ENCODE measurements at places on chromosomes 6 and 20.

DNA sequence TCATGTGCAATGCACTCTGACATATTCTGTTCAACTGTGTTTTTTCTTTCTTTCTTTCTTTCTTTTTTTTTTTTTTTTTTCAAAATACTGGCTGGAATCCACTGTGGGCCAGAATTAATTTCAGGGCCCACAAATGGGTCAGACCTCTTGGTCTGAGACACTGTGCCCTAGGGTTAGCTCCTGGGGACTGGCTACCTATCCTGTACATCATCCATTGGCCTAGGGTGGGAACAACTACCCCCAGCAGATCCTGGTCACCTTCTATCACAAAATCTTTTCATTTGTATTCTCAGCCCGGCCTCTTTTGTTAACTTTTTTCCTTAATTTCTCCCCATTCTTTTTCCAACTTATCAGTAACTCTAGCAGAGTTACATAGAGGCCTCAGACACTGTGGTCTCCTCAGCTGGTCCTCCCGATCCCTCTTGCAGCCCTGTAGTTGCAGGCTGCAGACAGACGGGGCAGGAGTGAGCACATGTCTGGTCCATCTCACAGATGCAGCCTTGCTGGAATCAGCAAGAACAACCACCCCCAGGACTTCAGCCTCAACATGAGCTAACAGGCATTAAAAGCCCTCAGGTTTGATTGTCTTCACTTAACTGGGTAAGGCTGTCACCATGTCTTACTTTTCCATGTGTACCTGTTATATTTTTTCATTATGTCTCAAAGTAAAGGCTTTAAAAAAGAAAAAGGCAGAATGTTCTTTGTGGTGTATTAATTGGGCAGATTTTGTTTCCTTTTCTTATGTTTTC is 41.3 kb downstream of the TXLNB start:
- DNase-seq: no peak

- no peak for DNase-seq
Observed at GRCh38 chr20:56630086-56630493, 984 bp downstream of the TFAP2C start.

DNA sequence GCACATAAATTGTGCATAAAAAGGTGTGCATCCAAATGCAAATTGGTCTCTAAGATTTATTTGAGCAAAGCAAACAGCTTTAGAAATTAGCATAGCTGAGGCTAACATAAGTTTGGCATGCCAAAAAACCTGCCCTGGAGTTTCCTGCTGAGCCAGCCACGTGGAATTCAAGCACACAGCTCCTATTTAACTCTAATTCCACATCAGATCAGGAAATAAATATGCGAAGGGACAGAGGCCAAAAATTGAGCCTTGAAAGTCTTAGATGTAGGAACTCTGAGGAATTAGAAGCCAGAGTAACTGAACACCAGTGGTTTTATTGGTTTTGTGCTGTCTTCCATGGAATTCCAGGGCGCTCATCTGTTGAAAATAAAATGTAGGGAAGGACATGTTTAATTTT is 19.6 kb downstream of the SOBP start:
- no peak for DNase-seq

- DNase-seq: no peak
Observed at GRCh38 chr6:35049156-35049735, 91.9 kb downstream of the TCP11 start.

- DNase-seq: peak; percentile 80
Observed at GRCh38 chr20:49381558-49382493, 100.6 kb downstream of the KCNB1 start.

- no peak for DNase-seq
Observed at GRCh38 chr6:35677456-35677855, 11.3 kb downstream of the FKBP5 start.

GRCh38 chr6:100987556-100987955 is 106.4 kb upstream of the ASCC3 start:
- DNase-seq: no peak

DNA sequence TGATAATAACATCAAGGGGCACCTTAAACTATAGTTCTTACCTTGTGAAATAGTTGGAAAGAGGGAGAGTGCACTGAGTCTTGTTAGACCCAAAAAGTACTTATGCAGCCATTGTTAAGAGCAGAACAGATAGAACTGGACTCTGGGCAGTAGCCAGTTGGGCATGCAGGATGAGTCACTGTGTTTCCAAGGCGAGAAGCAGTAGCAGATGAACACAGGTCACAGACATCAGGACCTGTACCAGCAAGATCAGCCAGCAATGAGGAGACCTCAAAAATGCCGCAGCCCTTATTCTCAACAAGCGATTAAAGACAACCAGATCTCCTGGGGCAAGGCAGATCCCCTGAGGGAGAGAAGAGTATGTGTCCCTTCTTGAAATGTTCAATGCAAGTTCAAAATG is 79.0 kb downstream of the SAMD3 start:
- DNase-seq: no peak

- peak; percentile 49 for DNase-seq
Observed at GRCh38 chr6:161038229-161039031, 46.9 kb downstream of the MAP3K4 start.

GRCh38 chr6:24660105-24660504 is 6.6 kb downstream of the TDP2 start:
- DNase-seq: no peak

- no peak for DNase-seq
Observed at GRCh38 chr6:134094441-134094840, 42.0 kb upstream of the SLC2A12 start.

GRCh38 chr6:24929242-24929641 is 6.5 kb downstream of the RIPOR2 start:
- DNase-seq: no peak

- no peak for DNase-seq
Observed at GRCh38 chr20:48861444-48861843, 33.6 kb upstream of the PREX1 start.

DNA sequence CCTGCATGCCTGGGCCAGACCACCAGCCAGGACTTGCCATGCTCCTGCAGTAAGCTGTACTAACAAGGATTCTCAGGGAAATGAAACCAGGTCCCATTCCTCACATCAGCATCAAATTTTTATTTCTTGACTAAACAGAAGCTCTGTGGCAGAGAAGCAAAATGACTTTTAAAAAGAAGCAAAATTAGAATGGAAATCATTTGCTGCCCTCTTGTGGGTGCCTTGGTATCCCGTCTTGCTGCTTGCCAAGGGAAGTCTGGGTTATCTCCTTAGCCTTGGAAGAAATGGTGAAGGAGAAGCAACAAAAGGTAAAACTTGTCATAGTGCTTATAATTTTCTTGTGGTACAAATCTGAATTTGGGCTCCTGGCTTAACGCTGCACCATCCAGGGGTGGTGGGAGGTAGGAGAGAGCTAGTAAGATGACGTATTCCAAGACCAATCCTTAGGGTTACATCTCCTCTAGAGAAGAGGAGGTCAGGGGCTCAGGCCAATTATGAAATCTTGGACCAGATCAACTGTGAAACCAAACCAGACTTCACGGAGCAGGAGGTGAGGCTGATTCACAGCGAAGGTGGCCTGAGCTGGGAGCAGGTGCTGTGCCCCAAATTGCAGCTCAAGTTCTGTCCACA is 107.5 kb downstream of the FAXC start:
- no peak for DNase-seq

DNA sequence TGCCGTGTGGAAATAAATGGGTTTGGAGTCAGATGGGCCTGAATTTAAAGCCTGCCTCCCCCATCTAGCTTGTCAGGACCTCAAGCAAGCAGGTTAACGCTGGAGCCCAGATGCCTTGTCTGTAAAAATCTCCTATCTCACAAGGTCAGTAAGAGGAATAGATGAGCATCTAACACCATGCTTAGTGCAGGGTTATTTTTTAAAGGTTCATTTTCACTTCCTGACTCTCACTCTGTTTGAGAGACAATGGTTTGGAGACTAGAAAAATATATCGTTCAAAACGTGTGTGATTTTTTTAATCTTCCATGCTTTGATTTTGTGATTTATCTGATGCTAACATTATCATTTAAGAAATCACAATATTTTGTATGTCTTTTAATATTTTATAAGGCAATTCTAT is 114.0 kb upstream of the TAB2 start:
- DNase-seq: no peak

GRCh38 chr20:25061103-25061799 is 3.3 kb upstream of the ACSS1 start:
- no peak for DNase-seq

- DNase-seq: no peak
Observed at GRCh38 chr6:113271437-113271836, 585.7 kb upstream of the MARCKS start.

DNA sequence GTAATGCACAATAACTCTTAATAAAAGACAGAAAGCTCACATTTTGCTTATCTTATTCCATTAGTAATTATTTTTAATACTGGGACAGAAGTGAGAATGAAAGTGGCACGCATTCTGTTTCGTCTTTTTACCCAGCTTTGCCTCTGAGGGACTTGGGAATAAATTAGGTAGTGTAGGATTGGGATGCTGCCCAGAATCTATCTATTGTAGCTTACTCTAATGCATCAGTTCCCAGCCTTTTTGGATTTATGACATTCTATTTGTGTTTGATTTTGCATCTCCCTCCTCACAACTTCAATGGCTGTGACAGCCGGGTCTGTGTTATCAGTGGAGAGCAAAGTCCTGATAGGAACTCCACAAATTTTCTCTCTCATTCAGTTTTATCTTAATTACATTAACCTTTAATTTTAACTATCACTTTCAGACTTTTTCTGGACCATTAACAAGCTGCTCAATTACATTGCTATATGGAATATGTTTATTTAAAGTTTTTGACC is 62.9 kb upstream of the TULP4 start:
- DNase-seq: no peak

Data from right forelimb (tissue), 1 donor.